Activated CD4-positive, alpha-beta T cell treated with anti-CD3 and anti-CD28 coated beads for 1 hour (primary cell): ENCODE measurements at places on chromosomes 3 and 15.

GRCh38 chr3:16487511-16488175, 25.9 kb downstream of the RFTN1 start:
- no peak for DNase-seq

DNA sequence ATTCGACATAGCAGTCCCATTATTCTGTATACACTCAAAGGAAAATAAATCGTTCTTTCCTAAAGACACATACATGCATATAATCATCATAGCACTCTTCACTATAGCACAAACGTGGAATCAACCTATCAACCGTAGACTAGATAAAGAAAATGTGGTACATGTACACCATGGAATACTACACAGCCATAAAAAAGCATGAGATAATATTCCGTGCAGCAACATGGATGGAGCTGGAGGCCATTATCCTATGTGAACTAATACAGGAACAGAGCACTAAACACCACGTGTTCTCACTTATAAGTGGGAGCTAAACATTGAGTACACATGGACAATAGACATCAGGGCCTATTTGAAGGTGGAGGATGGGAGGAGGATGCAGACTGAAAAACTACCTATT, 12.1 kb upstream of the MAP3K13 start:
- no peak for DNase-seq

DNA sequence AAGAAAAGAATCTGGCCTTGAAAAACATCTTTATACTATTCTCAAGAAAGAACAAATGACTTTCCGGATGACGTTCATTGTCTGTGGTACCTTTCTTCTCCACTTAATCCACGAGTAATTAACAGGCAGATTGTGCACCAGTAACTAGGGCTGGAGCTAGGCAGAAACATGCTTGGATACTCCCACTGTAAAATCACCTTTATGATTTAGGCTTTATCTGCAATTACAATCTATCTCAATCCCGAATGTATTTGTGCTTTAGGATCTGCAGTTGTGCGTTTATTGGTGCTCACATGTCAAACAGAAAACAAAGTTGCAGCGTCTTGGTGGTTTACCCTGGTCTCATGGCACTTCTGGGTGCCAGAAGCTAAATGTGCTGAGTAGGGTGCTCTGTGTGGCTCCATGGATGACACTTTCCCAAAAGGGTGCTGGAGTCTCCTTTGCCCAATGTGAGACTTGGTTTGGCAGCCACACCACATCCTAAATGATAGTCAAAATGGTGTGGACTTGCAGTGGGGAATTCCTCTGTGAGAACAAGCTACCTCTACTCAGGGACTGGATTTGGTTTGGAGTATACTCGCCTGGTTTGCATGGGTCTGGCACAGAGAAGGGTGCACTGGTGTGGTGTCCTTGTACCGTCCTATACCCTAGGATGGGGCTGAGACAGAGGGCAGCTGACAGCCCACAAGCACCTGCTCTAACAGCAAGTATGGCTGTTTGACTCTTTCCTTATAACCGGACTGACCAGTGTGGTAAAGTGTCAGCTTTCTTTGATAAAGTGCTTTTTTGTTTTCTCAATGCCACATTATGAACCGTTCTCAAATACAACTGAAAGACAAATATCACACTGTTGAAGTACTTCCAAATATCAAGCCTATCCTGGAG, 7.7 kb downstream of the SERP1 start:
- DNase-seq, result no peak

DNA sequence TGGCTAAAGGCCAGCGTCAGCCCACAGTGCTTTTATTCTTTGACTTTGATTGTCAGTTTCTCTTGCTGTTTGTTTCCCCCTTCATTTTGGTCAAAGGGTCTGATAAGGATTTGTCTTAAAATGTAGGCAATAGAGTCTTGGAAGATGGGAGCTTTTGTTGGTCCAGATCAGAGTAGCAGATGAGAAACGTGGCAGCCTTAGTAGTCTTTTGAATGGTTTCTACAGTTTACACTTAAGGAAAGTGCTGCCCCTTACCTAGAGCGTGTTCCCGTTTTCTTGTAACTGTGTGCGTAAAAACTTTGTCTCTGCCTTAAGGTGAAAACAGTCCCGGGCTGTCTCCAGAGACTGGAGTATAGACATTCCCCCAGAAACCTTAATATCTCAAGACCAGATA, 630 bp downstream of the LXN start:
- no peak for DNase-seq

- no peak for DNase-seq
Observed at GRCh38 chr15:65115542-65115941, 542 bp upstream of the UBAP1L start.

DNA sequence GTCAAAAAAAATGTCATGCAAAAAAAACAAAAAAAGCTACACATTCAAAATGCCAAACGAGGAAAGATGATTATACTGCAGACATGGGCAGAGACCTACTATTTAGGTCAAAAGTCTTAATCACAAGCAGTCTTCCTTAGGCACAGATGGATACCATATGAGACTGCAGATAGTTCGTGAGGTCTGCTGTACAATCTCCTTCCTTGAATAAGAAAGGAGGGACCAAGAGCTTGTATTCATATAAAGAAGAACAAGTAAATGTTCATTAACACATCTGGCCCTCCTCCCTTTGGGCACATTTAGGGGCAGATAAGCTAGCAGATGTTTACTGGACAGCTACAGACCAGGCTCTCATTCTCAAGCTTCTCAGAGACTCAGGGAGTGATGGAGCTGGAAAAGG, 45.3 kb downstream of the ANXA2 start:
- no peak for DNase-seq
